Caco-2 (cell line): ENCODE measurements at places on chromosomes 7 and 10. TPM values are rescaled to one million over a fixed set of nuclear protein-coding genes. Genes with fewer than 3 reads are reported as not detected.
A peak's percentile ranks its signal among the peaks of the same experiment; 100 is the strongest.

GRCh38 chr10:113692271-113692670 lies 12.6 kb downstream of the CASP7 start:
- DNase-seq, result no peak
- no peaks in the 10 kb centered on the region; the same call in 1 of the 2 replicates for H3K36me3 ChIP-seq
- H3K4me1 ChIP-seq, result no peaks in the 10 kb centered on the region
- no peak overlapping the region for H3K27ac ChIP-seq

DNA sequence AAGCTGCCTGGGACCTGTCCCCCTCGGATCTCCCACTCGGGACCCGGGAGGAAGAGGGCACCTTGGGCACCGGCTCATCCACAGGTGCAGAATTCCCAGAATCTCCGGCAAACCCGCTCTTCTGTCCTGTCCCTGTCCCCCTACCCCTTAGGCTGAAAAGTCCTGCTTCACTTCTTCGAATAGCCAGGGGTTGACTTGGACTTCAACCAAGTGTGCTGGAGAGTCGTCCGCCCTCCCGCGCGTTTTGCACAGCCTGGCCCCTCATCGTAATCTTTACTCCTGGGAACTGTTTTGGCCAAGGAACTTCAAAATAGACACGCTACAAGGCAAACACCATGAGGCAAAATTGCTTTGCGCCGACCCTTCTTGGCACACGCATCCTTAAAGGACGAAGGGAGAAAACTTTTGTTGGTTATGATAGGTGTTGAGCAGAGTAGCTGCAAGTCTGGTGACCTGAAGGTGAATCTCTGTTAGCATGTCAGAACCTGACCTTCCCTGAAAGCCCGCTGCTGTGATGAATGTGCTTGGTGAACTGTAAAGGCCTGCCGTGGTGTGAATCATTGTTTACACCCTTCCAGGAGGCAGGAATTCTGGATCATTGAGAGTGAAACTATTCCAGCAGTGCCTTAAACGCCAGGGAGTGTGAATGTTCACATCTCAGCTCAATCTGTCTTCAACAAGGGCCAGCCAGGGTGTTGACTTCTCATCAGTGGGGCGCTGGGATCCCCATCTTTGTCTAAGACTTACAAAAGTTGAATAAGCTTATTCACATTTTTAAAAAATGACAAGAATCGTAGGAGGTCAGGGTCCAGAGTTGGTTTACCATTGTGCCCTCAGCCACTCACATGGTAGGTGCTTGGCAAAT lies 589 bp upstream of the RAPGEF5 start:
- peaks cover 36% of the 10 kb centered on the region for H3K4me1 ChIP-seq
- peak overlapping the region; percentile 92 for H3K27ac ChIP-seq
- DNase-seq, result peak; percentile 73
- H3K4me3 ChIP-seq, result peak overlapping the region; percentile 54

DNA sequence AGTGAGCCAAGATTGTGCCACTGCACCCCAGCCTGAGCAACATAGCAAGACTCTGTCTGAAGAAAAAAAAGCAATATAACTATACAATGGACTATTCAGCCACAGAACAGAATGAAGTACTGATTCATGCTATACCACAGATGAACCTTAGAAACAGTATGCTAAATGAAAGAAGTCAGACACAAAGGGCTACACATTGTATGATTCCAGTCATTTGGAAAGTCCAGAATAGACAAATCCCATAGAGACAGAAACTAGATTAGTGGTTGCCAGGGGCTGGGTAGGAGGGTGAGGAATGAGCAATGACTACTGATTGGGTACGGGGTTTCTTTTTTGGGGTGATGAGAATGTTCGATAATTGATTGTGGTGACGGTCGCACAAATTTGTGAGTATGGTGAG lies 9.6 kb upstream of the CFAP70 start:
- H3K4me1 ChIP-seq, result no peaks in the 10 kb centered on the region
- H3K27ac ChIP-seq, result no peak overlapping the region
- peaks cover 4% of the 10 kb centered on the region for H3K36me3 ChIP-seq
- no peak overlapping the region for H3K4me3 ChIP-seq
- no peak for DNase-seq

GRCh38 chr10:15609246-15609645 lies 110.5 kb downstream of the ITGA8 start:
- no peaks in the 10 kb centered on the region for H3K36me3 ChIP-seq
- H3K4me1 ChIP-seq, result no peaks in the 10 kb centered on the region
- no peak for DNase-seq
- no peak overlapping the region for H3K4me3 ChIP-seq
- no peak overlapping the region for H3K27ac ChIP-seq
- H3K27me3 ChIP-seq, result no peaks in the 10 kb centered on the region; the same call in 1 of the 2 replicates

GRCh38 chr7:156927571-156928405 lies 21.7 kb upstream of the NOM1 start:
- H3K4me3 ChIP-seq, result no peak overlapping the region
- H3K4me1 ChIP-seq, result no peaks in the 10 kb centered on the region
- DNase-seq, result no peak
- no peak overlapping the region for H3K27ac ChIP-seq
- no peaks in the 10 kb centered on the region for H3K36me3 ChIP-seq
- no peaks in the 10 kb centered on the region for H3K27me3 ChIP-seq

DNA sequence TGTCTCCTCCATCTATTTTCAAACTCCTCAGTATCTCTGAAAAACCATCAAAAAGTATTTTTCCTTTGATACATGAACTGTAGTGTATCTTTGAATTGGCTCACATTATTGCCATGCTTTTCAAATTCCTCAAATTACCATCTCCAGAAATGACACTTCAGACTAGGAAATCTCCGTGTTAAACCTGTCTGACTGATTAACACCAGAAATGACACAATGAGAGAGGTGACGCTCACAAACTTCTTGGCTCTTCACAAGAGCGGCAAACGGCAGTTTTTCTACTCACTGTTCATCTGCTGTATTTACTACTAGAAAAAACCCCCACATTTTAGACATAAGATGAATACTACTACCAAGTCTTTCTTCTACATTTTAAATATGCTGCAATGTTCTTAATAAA lies 56.6 kb downstream of the MKX start:
- H3K4me3 ChIP-seq, result no peak overlapping the region
- H3K4me1 ChIP-seq, result no peaks in the 10 kb centered on the region
- H3K27me3 ChIP-seq, result no peaks in the 10 kb centered on the region; the same call in 1 of the 2 replicates
- DNase-seq, result no peak
- no peak overlapping the region for H3K27ac ChIP-seq
- H3K36me3 ChIP-seq, result no peaks in the 10 kb centered on the region

The ACTL6B gene
- total RNA-seq, result not detected in 2 replicates

The MRLN gene
- 0.88 and 0.98 TPM in 2 replicates for total RNA-seq

- no peak overlapping the region for H3K27ac ChIP-seq
- H3K36me3 ChIP-seq, result no peaks in the 10 kb centered on the region
- H3K4me3 ChIP-seq, result no peak overlapping the region
- no peak for DNase-seq
Observed at GRCh38 chr7:42269161-42269560, 32.2 kb upstream of the GLI3 start.

- no peak overlapping the region for H3K4me3 ChIP-seq
- no peaks in the 10 kb centered on the region for H3K4me1 ChIP-seq
- H3K27me3 ChIP-seq, result no peaks in the 10 kb centered on the region
- no peak overlapping the region for H3K27ac ChIP-seq
- no peak for DNase-seq
- no peaks in the 10 kb centered on the region for H3K36me3 ChIP-seq
Observed at GRCh38 chr7:134452419-134452838, 6.5 kb downstream of the AKR1B1 start.

The STOX1 gene
- total RNA-seq, result 8.5 and 9.0 TPM in 2 replicates

- no peak for DNase-seq
- no peak overlapping the region for H3K4me3 ChIP-seq
- no peak overlapping the region for H3K27ac ChIP-seq
- H3K4me1 ChIP-seq, result peaks cover 16% of the 10 kb centered on the region
Observed at GRCh38 chr10:63699785-63700613, 178.8 kb downstream of the REEP3 start.
